Activated naive CD4-positive, alpha-beta T cell treated with anti-CD3 and anti-CD28 coated beads for 36 hours (primary cell): ENCODE measurements at places on chromosomes 11 and 22.

- H3K27ac ChIP-seq, result no peak overlapping the region
- peaks cover 64% of the 10 kb centered on the region for H3K27me3 ChIP-seq
Measured at GRCh38 chr11:118155776-118156530, 3.3 kb upstream of the SCN4B start.

GRCh38 chr11:64007629-64008282 is 21.5 kb downstream of the OTUB1 start:
- DNase-seq, result no peak
- no peak overlapping the region for H3K4me3 ChIP-seq
- H3K4me1 ChIP-seq, result peaks cover 13% of the 10 kb centered on the region
- H3K36me3 ChIP-seq, result peaks cover 4% of the 10 kb centered on the region

DNA sequence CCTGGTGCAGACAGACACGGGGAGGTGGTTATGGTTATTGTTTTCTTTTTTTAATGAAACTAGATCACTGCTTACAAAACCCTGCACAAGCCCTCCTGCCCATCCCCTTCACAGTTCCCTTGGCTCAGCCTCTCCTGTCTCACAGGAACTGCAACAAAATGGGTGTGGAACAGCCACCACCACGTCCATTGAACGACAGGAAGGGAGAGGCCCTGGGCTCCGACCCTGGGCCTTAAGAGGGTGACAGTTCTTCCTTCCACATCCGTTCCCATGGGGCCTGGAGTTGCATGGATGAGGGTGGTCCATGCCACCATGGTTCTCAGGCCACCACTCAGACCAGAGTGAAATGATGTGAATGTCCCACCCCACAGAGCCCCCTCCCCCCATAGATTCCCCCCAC is 15.7 kb downstream of the PRPF19 start:
- no peaks in the 10 kb centered on the region for H3K27me3 ChIP-seq
- H3K27ac ChIP-seq, result no peak overlapping the region
- H3K4me1 ChIP-seq, result no peaks in the 10 kb centered on the region
- no peak for DNase-seq
- H3K36me3 ChIP-seq, result peaks cover 40% of the 10 kb centered on the region

DNA sequence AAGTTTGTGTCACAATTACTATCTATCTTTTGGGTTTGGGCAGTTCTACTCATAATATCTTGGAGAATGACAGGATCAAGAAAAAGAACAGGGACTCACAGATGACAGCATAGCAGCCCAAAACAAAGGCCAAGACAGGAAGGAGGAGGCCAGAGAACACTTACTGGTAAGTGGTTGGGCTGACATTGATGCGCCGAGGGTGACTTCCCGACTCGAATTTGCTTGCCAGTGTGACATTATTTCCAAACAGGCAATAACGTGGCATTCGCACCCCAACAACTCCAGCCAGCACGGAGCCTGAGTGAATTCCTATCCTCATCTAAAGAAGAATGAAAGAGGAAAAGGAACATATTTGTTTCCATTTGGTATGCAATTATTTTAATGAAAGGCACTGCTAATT is 309.9 kb downstream of the GUCY1A2 start:
- H3K4me3 ChIP-seq, result no peak overlapping the region
- no peak overlapping the region for H3K27ac ChIP-seq
- no peaks in the 10 kb centered on the region for H3K36me3 ChIP-seq
- no peak for DNase-seq
- H3K27me3 ChIP-seq, result no peaks in the 10 kb centered on the region

DNA sequence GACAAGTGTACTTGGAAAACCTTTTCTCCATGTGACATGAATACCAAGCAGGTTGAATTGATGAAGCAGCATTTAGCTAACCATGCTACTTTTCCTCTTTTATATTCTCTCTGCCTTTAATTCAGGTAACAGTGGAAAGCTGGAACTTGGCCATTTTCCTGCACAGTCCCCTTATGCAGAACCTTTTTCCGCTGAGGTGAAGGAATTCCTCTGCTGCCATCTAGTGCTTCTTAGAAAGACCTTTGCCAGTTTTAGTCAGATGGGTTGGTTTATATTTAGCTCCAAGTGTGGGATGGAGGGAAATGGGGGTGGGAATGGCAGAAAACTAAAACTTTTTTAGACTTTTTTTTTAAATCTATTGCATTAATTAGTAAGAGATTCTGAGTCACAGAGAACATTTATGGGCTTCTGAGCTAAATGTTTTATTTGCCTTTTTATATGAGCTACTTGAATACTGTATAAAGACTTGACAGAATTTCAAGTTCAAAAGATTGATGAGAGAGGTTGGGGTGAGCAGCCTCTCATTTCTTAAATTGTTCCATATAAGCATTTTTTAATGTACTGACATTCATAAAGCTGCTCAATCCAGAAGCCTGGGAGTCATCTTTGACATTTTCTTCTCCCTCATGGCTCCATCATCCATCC is 153.9 kb upstream of the ZC3H12C start:
- no peak for DNase-seq
- H3K4me3 ChIP-seq, result no peak overlapping the region
- H3K27me3 ChIP-seq, result peaks cover 8% of the 10 kb centered on the region
- no peaks in the 10 kb centered on the region for H3K36me3 ChIP-seq
- no peak overlapping the region for H3K27ac ChIP-seq
- no peaks in the 10 kb centered on the region for H3K4me1 ChIP-seq

GRCh38 chr22:36211237-36211861 is 9.7 kb upstream of the APOL4 start:
- H3K27ac ChIP-seq, result no peak overlapping the region
- H3K27me3 ChIP-seq, result peaks cover 13% of the 10 kb centered on the region
- no peak for DNase-seq
- no peak overlapping the region for H3K4me3 ChIP-seq

- DNase-seq, result no peak
- H3K27ac ChIP-seq, result no peak overlapping the region
- H3K27me3 ChIP-seq, result no peaks in the 10 kb centered on the region
- no peak overlapping the region for H3K4me3 ChIP-seq
- H3K4me1 ChIP-seq, result peaks cover 25% of the 10 kb centered on the region
- peaks cover 5% of the 10 kb centered on the region for H3K36me3 ChIP-seq
Measured at GRCh38 chr11:63547061-63547460, 10.5 kb downstream of the PLAAT4 start.

GRCh38 chr22:31154975-31155374 is 5.0 kb upstream of the RNF185 start:
- peaks cover 3% of the 10 kb centered on the region for H3K27me3 ChIP-seq
- peaks cover under 1% of the 10 kb centered on the region for H3K36me3 ChIP-seq
- peaks cover 4% of the 10 kb centered on the region for H3K4me1 ChIP-seq
- no peak for DNase-seq
- no peak overlapping the region for H3K27ac ChIP-seq

DNA sequence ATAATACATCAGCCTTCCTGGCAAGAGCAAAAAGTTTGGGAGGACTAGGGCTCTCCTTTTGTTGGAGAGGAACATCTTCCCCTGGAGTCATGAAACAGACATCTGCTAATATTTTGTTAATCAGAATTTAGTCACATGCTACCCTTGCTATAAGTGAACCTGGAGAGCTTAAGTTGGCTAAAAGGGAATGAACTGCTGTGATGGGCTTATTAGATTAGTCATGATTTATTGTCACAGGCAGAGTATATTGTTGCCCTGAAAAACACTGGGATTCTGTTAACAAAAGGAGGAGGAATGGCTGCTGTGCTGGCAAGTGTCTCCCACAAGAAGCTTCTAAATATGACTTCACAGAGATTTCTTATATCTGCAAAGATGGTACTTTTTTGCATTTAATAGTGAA is 16.0 kb downstream of the TCP11L1 start:
- H3K27ac ChIP-seq, result no peak overlapping the region
- no peaks in the 10 kb centered on the region for H3K27me3 ChIP-seq

DNA sequence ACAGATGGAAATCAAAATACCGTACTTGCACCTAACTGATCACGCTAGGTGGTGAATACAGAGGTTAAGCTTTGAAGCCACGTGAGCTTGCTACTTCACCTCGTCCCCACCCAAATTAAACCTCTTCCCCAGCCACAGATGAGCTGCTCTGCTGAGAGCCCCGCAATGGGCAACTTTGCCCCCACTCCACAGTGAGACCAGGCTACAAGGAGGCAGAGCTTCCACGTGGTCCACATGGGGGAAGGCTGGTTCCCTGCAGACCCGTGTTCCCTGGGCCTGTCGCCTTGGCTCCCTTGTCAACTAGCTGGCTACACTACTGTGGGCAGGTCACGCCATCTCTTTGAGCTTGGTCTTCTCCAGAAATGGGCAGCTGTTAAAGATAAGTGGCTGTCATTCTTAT is 10.9 kb downstream of the CD5 start:
- no peak for DNase-seq
- H3K27ac ChIP-seq, result no peak overlapping the region
- H3K36me3 ChIP-seq, result peaks cover 74% of the 10 kb centered on the region
- peaks cover 95% of the 10 kb centered on the region for H3K4me1 ChIP-seq
- no peaks in the 10 kb centered on the region for H3K27me3 ChIP-seq

GRCh38 chr11:124970925-124971324 is 16.9 kb downstream of the CCDC15 start:
- no peak overlapping the region for H3K27ac ChIP-seq
- peaks cover 4% of the 10 kb centered on the region for H3K36me3 ChIP-seq
- no peak overlapping the region for H3K4me3 ChIP-seq
- H3K27me3 ChIP-seq, result no peaks in the 10 kb centered on the region
- H3K4me1 ChIP-seq, result no peaks in the 10 kb centered on the region

- H3K36me3 ChIP-seq, result no peaks in the 10 kb centered on the region
- peak within 1 kb of the TSS; percentile 73 for H3K4me3 ChIP-seq
- DNase-seq, result peak; percentile 87
Measured at GRCh38 chr11:68121067-68121899, at the start of gene CHKA. Gene CHKA (minus strand): TSS chr11:68121388. CDS start chr11:68121177, 211 bp downstream.

DNA sequence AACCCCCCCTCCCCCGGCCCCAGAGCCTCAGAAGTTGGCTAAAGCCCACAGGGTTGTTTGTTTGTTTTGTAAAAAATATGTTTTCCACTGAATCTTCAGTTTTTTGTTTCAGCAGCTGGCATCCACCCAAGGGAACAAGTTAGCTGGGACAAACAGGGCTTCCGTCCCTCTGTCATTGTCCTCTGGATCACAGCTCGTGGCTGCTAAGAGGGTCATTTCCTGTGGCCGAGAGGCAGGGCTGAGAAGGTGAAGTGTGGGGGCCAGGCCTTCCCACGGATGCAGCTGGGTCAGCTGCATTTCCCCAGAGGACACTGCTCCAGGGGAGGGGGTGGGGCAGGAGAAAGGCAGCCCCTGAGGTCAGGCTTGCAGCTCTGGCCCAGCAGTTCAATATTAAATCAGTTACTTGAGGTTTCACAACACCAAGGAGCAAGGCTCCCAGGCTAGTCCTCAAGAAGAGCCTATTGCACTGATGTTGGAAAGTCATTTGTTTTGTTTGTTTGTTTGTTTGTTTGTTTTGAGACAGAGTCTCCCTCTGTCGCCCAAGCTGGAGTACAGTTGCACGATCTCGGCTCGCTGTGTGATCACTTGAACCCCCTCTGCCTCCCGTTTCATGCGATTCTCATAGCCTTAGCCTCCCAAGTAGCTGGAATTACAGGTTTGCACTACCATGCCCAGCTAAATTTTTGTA is 34.4 kb upstream of the SMTN start:
- no peaks in the 10 kb centered on the region for H3K27me3 ChIP-seq
- no peak overlapping the region for H3K27ac ChIP-seq
- no peaks in the 10 kb centered on the region for H3K4me1 ChIP-seq
- no peak overlapping the region for H3K4me3 ChIP-seq

GRCh38 chr11:43579919-43580276 is 100.6 kb upstream of the HSD17B12 start:
- H3K36me3 ChIP-seq, result no peaks in the 10 kb centered on the region
- peak overlapping the region; percentile 72 for H3K4me3 ChIP-seq
- no peak for DNase-seq
- H3K4me1 ChIP-seq, result peaks cover 54% of the 10 kb centered on the region
- peaks cover 91% of the 10 kb centered on the region for H3K27me3 ChIP-seq

- H3K4me1 ChIP-seq, result peaks cover 69% of the 10 kb centered on the region
- peaks cover 46% of the 10 kb centered on the region for H3K36me3 ChIP-seq
- H3K27ac ChIP-seq, result peak within 1 kb of the TSS; percentile 99
- no peaks in the 10 kb centered on the region for H3K27me3 ChIP-seq
- DNase-seq, result peak; percentile 75
- H3K4me3 ChIP-seq, result peak within 1 kb of the TSS; percentile 98
Measured at GRCh38 chr22:30245985-30246813, at the start of gene LIF. Gene LIF (minus strand): TSS chr22:30246759. CDS start chr22:30246695, 64 bp downstream.

DNA sequence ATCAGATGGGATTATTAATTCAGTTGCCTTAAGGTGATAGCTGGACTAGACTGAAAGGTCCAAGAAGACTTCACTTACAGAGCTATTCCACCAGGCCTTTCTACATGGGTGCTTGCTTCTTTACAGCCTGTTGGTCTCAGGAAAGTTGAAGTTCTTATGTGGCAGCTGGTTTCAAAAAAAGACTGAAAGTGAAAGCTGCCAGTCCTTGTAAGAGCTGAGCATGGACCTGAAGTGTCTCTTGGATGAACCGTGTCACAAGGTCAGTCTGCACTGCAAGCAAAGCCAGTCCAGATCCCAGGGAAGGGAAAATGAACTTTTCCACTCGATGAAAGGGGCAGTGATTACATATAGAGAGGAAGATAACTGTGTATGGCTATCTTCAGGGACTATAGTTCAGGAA is 201.5 kb upstream of the LUZP2 start:
- DNase-seq, result no peak
- no peak overlapping the region for H3K4me3 ChIP-seq
- no peaks in the 10 kb centered on the region for H3K36me3 ChIP-seq
- H3K27me3 ChIP-seq, result no peaks in the 10 kb centered on the region
- no peaks in the 10 kb centered on the region for H3K4me1 ChIP-seq
- no peak overlapping the region for H3K27ac ChIP-seq

DNA sequence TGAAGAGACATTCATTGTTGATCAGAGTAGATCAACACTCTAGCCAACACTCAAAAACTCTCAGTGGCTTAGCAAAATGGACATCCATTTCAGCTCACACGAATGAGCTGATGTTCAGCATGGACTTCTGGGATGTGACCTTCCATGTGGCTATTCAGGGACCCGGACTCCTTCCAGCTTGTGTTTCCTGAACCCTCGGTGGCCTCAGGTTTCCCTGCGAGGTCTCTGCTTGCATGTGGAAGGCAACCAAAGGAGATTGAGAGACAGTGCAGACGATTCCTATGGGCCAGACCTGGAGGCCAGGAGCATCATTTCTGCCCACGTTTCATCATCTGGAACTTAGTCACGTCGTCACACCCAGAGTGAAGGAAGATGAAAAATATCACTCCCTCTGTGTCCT is 1137.4 kb downstream of the TBC1D22A start:
- H3K27me3 ChIP-seq, result peaks cover 6% of the 10 kb centered on the region
- H3K36me3 ChIP-seq, result no peaks in the 10 kb centered on the region
- H3K27ac ChIP-seq, result no peak overlapping the region
- no peak overlapping the region for H3K4me3 ChIP-seq
- no peak for DNase-seq
- H3K4me1 ChIP-seq, result no peaks in the 10 kb centered on the region
